ENCODE measurements at places on chromosomes 2 and 18.

- no peak for DNase-seq
Measured at GRCh38 chr2:42048299-42049220, 739 bp downstream of the PKDCC start.

- DNase-seq: no peak
Measured at GRCh38 chr2:133589456-133589855, 21.2 kb upstream of the NCKAP5 start.

DNA sequence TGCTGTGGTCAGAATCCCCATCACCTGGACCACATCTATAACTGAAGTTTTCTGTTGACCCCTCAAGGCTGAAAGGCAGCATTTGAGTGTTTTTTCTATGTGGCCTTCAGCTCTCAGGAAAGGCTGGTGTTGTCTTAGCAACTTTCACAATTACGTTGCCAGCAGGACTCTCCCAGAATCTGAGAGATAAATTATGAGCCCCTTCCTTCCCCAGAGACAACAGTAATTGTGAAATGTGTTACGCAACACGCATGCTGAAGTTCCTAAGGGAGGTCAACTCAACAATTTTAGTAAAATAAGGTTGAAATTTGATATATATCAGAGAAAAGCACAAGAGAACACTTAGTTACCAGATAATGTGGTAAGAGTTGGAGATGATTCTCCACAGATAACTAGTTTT is 216.5 kb upstream of the SLC8A1 start:
- no peak for DNase-seq

DNA sequence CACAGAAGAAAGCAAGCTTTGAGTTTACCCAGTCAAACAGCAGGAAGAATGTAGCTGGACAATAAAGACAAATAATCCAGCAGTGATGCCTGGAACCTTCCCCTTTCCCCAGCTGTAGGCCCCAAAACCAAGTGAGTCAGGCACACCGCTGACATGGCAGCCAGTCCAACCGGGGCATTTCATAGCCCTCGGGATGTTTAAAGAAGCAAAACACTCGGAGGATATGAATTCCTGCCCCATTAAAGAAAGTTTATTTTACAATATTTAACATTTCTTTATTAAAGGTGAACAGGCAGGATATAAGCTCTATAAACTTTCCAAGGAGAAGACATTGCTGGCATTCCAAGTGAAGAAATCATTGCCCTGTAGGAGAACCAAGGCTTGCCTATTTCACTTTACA is 507.6 kb upstream of the TNP1 start:
- no peak for DNase-seq

DNA sequence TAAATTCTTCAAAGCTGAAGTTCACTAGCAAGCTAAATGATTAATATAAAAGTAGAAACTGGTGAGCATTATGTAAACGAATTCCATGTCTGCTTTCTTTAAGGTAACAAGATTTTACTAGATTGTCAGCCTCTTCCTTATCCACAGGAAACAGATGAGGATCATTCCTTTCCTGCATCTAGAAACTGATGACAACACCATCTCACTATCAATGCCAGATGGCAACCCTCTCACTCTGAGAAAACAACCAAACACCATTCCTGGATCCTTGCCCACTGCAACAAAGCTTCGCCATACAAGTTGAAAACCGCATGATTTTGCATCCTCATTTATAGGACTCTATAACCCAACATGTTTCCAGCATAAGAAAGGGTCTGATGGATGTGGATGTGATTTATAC is 122.9 kb downstream of the ZNF521 start:
- DNase-seq: no peak

- DNase-seq: no peak
Measured at GRCh38 chr18:37935086-37935485, 369.5 kb upstream of the CELF4 start.

GRCh38 chr2:220276741-220277444 is 649.5 kb downstream of the SLC4A3 start:
- no peak for DNase-seq

- DNase-seq: no peak
Measured at GRCh38 chr2:150109912-150110311, 377.6 kb downstream of the RND3 start.

DNA sequence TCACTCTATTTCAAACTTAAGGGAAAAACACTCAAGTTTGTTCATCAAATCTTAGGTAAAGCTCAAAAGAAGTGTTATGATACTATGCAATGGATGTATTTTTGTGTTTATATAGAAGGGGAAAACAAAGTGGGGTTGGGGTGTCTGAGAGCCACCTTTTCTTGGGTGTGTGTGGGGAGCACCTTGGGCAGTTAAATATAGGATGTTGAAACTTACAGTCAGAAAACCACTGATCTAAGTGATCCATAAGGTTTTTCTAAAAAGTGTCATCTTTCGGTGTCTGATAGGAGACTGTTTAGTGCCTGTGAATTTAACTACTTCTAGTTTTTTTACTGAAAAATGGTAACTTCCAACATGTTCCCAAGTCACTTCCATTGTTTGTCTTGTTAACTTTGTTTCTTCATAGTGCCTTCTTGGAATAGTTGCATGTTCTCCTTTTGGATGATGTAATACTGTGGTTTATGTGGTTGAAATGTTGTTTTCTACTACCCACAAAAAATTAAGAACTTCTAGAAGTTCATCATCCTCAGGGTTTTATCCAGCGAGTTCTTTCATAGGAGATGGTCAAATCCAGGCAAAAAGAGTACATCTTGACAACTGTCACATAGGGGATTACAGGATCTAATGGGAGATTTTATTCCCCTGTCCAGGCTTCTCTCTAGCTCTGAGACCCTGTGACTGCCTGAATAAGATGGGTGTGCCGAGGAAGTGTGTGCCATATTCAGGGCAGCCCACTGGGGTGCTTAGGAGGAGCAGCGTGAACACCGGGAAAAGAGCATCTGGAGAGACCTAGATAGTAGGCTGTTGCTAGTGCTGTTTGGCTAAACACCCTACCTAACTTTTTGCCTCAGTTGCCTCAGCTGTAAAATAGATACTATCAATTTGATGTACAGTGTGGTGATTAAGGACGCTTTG is 46.2 kb downstream of the CAB39 start:
- DNase-seq: no peak

GRCh38 chr18:51054764-51055163 is 24.8 kb downstream of the SMAD4 start:
- DNase-seq: no peak

GRCh38 chr2:164066095-164066494 is 330.3 kb upstream of the FIGN start:
- no peak for DNase-seq

DNA sequence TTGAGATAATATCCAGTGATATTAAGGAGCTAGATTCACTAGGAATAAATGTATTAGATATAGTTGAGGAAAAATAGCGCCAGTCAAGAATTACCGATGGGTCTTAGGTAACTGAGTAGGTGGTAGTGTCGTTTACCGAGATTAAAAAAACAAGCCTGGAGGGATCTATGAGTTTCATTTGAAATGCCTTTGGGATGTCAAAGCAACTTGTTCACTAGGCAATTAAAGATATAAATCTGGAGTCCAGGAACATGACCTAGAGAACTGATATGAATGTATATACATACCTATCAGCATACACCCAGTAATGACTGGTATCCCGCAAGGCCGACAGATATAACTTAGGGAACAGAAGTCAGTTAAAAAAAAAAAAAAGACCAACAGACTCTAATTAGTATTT is 29.2 kb upstream of the MAP4K3 start:
- no peak for DNase-seq

DNA sequence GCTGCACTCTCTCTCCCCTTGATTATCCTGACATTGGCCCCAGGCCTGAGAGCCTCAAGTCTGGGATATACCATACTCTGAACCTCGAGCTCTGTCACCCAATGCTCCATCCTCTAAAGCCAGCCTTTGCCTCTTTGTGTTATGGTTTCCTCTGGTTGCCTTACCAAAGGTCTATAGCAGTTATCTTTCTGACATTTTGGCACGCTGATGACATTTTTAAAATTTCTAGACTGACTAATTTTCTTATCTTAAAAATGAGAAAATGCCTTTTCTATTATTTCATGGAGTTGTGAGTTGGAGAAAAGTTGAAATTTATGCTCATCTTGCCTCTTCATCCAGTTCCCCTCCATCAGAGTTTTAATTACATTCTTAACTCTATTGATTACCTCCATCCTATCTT is 62.7 kb downstream of the PKP4 start:
- no peak for DNase-seq

- no peak for DNase-seq
Measured at GRCh38 chr18:7329016-7329415, 98.1 kb downstream of the LRRC30 start.

DNA sequence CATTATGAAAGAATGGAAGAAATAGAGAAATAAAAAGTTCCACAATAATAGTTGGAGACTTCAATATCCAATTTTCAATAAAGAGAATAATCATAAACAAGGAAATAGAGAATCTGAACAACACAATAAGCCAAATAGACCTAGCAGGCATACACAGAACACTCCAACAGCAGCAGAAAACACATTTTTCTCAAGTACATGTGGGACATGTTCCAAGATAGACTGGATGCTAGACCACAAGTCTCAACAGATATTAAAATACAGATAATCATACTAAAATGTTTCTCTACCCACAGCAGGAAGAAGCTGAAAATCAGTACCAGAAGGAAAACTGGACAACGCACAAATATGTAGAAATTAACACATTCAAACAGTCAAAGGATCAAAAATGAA is 113.9 kb downstream of the USP34 start:
- no peak for DNase-seq

GRCh38 chr2:72999729-73000725 is 71.5 kb downstream of the SFXN5 start:
- DNase-seq: no peak
